Right kidney (tissue), 9 donors: ENCODE measurements at places on chromosomes 2 and 18.

DNA sequence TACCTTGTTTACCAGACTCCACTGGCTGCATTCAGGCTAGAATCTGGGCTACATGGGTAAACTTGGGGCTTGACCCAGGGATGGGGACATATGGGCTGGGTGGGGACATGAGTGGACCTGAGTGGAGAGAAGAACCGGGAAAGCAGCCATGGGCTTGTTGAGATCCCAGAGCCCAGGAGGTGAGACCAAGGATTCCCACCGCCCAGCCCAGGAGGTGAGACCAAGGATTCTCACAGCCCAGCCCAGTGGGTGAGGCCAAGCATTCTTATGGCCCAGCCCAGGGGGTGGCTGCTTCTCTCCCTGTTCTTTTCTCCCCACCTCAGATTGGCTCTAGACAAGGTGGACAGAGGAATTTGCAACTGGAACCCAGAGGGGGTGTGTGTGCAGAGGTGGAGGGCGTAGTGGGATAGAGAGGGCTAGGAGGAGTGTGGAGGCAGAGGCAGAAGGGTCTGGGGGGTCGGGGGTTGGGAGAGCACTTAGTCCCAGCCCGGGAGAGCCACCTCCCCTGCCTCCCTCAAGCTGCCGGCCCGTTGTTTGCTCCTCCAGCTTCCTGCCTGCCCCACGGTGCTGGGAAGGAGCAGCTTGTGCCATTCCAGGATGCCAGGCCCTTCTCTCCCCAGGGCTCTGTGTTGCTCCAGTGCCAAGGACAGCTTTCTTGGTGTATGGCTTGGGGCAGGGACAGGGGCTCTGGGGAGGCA is 25.6 kb downstream of the GLI2 start:
- no peak for DNase-seq

- DNase-seq: no peak
Measured at GRCh38 chr18:68604256-68604655, 110.7 kb downstream of the TMX3 start.

GRCh38 chr2:234852035-234852434 is 99.8 kb upstream of the SH3BP4 start:
- DNase-seq: no peak

GRCh38 chr18:650428-650858 is 7.0 kb upstream of the TYMS start:
- DNase-seq: no peak

- DNase-seq: no peak
Measured at GRCh38 chr2:112483042-112483473, 1.1 kb downstream of the TTL start.
